ENCODE measurements at places on chromosomes 16 and 17. TPM values are rescaled to one million over a fixed set of nuclear protein-coding genes. Genes with fewer than 3 reads are reported as not detected.

The BCAR1 gene
- total RNA-seq, result 81.0 TPM

- no peak for DNase-seq
These were observed 17.3 kb upstream of the ATP6V0C start for GRCh38 chr16:2496223-2497115.

DNA sequence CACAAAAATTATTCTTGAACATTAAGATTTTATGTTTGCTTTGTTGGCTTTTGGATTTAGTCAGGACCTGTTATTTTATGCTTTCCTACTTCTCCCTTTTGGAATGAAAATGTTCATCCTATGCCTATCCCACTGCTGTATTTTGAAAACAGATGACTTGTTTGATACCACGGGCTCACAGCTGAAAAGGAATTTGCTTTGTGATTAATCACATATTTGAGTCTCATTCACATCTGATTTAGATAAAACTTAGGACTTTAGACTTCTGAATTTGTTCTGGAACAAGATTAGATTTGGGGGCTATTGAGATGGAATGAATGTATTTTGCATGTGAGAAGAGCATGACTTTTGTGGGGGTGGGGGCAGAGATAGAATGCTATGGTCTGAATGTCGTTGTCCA, 1012.6 kb downstream of the CDH11 start:
- no peak for DNase-seq

The TMEM235 gene
- total RNA-seq, result not detected

The SHISA9 gene
- total RNA-seq, result 0.10 TPM

The CES3 gene
- total RNA-seq, result 0.53 TPM

The CCL4L2 gene
- not detected for total RNA-seq

The CACNG4 gene
- not detected for total RNA-seq

The G6PC1 gene
- not detected for total RNA-seq

GRCh38 chr17:56699186-56699894, 105.8 kb downstream of the NOG start:
- peak; percentile 100 for DNase-seq

The DHX38 gene
- 66.2 TPM for total RNA-seq

DNA sequence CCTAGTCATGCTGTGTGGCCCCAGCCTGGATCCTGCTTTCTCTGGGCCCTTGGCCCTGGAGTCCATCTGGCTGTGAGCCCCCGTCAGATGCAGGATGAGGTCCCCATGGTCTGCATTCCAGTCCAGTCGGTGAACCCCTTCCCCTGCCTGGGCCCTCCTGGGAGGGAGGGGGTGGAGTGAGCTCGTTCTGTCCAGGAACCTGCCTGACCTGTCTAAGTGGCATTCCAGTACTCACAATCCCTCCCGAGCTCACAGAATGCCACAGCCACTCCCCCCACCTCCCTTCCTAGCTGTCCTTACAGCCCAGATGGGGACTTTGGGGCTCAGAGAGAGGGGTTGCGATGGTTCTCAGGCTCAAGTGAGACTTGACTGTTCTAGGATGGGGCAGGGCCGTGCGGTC, 15.5 kb downstream of the SPNS2 start:
- no peak for DNase-seq

GRCh38 chr16:49622421-49623402, 233.2 kb downstream of the ZNF423 start:
- no peak for DNase-seq

- no peak for DNase-seq
These were observed 56.4 kb downstream of the CHD9 start for GRCh38 chr16:53111078-53111791.

The KRT33B gene
- not detected for total RNA-seq

GRCh38 chr17:56131431-56131830, 21.8 kb upstream of the ANKFN1 start:
- DNase-seq, result no peak

DNA sequence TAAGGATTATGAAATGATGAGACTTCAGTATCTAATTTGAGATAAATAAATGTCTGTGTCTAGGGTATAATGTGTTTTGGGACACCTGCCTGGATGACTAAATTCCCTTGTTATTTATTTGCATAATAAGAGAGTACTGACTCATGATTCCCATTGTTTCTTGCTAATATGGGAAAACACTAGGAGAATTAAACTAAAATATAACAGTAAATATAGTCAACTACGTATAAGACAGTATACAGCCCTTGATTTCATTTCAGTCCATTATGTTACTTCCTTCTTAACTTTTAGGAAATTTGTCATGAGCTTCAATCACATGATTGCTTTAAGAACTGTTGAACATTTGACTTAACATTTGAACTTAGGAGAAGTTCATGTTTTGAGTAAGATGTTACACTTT, 62.4 kb downstream of the VMP1 start:
- no peak for DNase-seq

The NETO2 gene
- 101 TPM for total RNA-seq

The KRTAP9-1 gene
- total RNA-seq, result not detected

DNA sequence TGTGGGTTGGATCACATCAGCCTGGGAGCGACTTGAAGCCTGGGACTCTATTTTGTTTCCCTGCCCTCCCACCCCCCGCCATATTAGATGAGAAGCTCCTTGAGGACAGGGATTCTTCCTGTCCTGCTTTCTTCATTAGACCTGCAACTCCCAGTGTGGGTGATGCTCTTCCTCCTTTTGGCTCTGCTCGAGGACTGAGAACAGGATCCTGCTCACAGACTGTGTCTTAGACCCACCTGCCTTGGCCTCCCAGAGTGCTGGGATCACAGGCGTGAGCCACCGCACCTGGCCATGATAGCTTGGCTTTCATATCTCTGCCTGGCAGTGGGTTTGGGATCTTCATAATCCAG, 21.5 kb upstream of the TNS4 start:
- no peak for DNase-seq

The AGRP gene
- total RNA-seq, result not detected

DNA sequence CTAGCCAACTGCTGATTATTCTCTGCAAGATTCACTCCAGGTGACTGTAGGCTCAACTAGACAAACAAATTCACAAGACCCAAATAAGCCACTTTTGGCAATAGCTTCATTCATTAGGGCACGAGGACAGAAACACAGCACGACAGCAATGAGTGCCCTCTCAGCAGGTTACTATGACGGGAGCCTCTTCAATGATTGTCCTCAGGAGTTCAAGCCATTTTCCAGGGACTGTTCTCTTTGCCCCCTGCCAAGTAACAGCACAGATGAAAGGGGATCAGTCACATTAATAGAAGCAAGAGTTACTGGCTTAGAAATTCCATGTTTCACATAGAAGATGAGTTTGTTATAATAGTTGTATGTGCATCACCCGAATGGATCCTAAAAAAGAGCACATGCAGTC, 712.2 kb downstream of the CDH8 start:
- DNase-seq, result no peak

- peak; percentile 24 for DNase-seq
These were observed 40.8 kb downstream of the YPEL2 start for GRCh38 chr17:59372138-59372751.

- peak; percentile 74 for DNase-seq
These were observed 86.0 kb upstream of the LHX1 start for GRCh38 chr17:36851250-36851649.

DNA sequence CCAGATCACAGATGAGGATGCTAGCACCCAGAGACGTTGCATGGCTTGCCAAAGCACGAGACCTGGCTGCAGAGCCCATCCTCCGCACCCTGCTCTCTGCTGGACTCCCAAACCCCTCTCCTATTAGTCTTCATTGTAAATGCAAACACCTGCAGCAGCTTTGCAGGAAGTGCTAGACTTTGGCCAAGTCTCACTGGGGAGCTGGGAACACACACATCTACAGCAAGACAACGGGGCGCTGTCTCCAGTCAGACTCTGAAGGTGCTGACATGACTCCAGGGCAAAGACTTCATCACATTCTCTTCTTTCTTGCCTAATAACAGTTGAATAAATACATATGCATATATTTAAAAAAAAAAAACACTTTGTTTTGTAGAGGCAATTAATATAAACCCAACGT, 43.8 kb downstream of the CYTH1 start:
- no peak for DNase-seq

The STAT5A gene
- total RNA-seq, result 1.7 TPM

- peak; percentile 32 for DNase-seq
These were observed 86.8 kb downstream of the USP32 start for GRCh38 chr17:60305141-60305540.

DNA sequence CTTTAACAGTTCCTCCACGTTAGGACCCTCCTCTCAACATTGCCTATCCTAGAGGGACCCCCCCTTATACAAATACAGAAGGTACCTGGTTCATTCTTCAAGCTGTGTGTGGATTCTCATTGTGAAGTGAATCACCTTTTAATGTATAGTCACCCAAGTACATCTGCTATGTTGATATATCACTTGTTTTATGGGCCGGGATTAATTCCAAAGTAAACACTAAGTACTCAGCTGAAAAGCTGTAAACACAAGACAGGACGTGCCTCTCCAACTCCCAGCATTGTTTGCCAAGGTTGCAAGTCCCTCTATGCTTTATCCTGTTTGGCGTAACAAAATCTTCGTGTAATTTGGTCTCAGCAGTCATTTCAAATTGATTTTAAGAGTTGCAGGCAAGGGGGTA, 123.6 kb downstream of the RBFOX1 start:
- DNase-seq, result no peak

The DOC2B gene
- not detected for total RNA-seq
